Natural killer cell (primary cell): ENCODE measurements at places on chromosomes 2 and 18. TPM values are rescaled to one million over a fixed set of nuclear protein-coding genes. Genes with fewer than 3 reads are reported as not detected.

The AQP12A gene
- total RNA-seq, result not detected

The CFC1 gene
- not detected for total RNA-seq

The LRP1B gene
- 0.05 TPM for total RNA-seq

The CLEC4F gene
- 1.4 TPM for total RNA-seq

The PLGLB1 gene
- total RNA-seq, result 5.6 TPM

The UGT1A5 gene
- total RNA-seq, result not detected

DNA sequence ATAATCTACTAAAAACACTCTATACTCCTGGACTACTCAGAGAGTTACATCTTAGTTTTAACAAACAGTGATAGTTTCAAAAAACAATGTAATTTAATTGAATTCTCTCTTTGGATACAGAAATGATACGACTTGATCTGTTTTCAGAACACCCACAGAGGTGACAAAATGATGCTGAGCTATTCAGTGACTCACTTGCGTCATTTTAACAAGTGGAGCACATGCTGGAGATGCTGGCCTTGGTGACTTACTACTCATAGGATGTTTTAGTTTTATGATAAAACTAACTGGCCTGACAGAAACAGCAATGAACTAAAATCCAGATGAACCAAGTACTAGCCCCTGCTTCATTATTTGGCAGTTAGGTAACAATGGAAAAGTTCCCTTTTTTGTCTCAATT is 101.3 kb upstream of the ITGB6 start:
- DNase-seq, result no peak

DNA sequence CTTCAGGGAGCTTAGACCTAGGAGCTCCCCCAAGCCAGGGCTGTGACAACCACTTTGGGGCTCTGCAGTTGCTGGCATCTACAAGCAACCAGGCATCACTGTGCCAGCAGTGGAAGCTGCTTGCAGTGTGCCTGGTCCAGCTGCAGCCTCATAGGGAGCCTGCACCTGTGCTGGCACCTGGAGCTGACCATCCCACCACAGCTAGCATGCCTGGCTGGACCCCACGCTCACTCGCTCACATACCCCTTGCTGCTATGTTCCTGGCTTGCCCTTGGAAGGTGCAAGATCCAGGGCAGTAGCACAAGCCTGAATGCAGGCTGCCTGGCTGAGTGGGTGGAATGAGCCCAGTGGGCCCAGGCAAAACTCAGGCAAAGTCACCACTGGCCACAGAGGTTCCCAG is 82.5 kb downstream of the ZNF804A start:
- no peak for DNase-seq

- no peak for DNase-seq
Observed at GRCh38 chr2:96514521-96514920, 9.4 kb upstream of the NEURL3 start.

DNA sequence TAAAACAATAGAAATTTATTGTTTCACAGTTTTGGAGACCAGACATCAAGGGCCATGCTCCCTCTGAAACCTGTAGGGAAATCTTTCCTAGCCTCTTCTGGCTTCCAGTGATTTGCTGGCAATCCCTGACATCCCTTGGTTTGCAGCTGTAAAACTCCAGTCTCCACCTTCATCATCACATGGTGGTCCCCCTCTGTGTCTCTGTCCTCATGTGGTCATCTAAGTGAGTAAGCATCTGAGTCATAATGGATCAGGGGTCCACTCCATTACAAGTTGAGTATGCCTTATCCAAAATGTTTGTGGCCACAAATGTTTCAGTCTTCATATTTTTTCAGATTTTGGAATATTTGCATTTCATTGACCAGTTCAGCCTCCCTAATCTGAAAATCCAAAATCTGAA is 5.6 kb upstream of the SGPP2 start:
- DNase-seq, result no peak

GRCh38 chr2:172011812-172012575 is 12.2 kb downstream of the METAP1D start:
- no peak for DNase-seq

- no peak for DNase-seq
Observed at GRCh38 chr2:203535784-203536585, 884 bp upstream of the RAPH1 start.

DNA sequence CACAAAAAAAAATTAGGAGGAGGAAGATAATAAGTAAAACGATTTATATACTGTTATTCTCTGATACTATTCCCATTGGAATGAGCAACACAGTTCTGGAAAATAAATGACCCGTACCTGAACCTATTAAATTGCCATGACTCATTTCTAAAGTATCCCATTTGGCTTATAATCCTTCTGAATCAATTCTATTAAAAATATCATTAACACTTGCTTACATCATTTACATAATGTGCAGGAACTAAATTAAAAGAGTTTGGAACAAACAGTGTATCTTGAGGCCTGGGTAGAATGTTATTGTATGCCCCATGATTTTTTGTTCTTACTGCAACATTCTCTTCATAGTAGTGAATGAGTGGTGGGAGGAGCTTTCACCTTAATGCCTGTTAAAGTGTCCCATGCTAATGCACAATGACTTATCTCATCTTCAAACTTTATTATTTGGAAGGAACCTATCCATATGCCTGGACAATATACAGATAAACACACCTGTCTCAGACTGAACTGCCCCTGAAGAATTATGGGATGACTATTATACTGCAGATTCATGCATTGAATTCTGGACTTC is 549.9 kb upstream of the ACVR2A start:
- DNase-seq, result no peak

DNA sequence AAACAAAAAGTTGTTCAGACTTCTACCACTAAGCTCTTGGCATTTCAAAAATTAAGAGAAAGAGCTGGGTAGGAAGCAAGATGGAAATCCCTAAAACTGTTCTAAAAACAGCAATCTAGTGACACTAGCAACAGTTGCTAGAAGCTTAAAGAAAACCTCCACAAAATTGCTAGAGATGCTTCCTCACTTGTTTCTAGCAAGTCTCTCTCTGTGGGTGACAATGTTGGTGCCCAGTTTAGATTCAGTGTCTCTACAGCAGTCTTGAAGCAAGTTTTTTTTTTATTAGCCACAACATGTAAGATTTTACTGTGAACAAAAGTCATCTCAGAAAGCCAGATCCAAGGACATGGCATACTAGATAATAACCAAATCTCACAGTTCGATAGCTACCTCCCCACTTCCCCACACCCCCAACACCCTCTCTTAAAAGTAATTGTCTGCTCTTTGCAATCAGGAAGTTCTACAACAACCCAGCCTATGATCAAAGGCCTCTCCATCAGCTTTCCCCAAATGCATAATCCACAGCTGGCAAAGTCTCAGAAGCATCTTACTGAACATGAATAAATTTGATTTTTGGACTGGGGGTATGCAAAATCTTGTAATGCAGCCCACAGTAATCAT is 70.0 kb downstream of the ANKRD44 start:
- DNase-seq, result peak; percentile 71

GRCh38 chr2:170122883-170123547 is 54.9 kb upstream of the MYO3B start:
- no peak for DNase-seq

GRCh38 chr2:46939626-46940359 is 24.2 kb upstream of the MCFD2 start:
- no peak for DNase-seq
